Cardiac septum (tissue), 1 donor: ENCODE measurements at places on chromosomes 5 and 9. TPM values are rescaled to one million over a fixed set of nuclear protein-coding genes. Genes with fewer than 3 reads are reported as not detected.

GRCh38 chr9:85647571-85647970 is 94.2 kb downstream of the AGTPBP1 start:
- DNase-seq: no peak

DNA sequence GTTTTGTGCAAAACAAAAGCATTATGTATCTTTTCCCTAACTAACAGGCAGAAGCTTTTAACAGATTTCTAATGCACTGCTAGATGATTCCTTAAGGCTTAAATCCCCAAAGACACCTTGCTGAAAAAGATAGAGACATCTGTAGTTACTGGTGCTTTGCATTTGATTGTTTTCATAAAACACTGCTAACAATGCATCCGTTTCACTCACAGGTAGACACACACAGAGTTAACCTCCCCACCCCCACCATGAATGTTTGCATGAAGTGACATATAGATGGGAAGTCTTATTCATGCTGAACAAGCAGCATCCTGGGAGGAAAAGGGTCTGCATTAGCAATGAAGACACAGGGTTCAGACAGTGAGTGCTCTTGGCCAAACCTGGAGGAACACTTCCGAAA is 100.9 kb downstream of the ASTN2 start:
- DNase-seq: no peak

DNA sequence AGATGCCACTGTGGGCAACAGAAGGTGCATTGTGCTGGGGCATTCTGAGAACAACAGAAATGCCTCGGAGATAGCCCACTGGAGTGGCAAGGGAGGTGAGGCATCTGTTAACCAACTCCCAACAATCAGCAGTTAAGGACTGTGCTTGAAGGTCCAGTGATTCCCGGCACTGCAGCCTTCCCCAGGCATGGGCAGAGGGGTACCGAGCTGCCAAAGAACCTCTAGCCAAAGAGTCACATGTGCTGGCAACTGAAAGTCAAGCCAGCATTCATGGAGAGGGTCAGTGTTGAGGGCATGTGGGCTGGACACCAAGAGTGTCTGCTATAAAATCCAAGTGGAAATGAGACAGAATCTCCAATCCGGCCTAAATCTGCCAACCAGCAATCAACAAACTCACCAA is 149.6 kb downstream of the ASTN2 start:
- DNase-seq: no peak

The INSL4 gene
- not detected for total RNA-seq

GRCh38 chr5:127997201-127997704 is 86.3 kb upstream of the SLC12A2 start:
- no peak for DNase-seq

- peak; percentile 97 for DNase-seq
Observed at GRCh38 chr9:34637356-34638137, at the start of gene SIGMAR1. TSS of gene SIGMAR1 (minus strand) at chr9:34637787. CDS start at chr9:34637697, 90 bp downstream.

DNA sequence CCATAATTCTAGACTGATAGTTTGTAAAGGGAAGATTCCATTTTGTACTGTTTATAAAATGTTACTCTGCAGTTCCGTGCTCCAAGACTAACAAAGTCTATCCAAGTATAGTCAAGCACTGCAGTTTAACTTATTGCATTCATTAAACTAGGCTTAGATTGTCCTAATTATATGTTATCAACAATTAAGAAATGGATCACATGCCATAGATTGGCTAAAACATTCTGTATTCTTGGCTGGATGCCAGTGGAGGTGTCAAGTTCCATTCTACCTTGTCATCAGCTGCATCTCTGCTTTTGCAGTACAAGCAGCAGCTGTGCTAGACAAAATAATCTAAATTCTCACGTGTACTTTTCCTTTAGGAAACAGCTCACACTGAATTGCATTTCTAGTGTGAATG is 69.4 kb upstream of the MEF2C start:
- no peak for DNase-seq

- no peak for DNase-seq
Observed at GRCh38 chr9:30697958-30698357, 1686.5 kb upstream of the ACO1 start.

DNA sequence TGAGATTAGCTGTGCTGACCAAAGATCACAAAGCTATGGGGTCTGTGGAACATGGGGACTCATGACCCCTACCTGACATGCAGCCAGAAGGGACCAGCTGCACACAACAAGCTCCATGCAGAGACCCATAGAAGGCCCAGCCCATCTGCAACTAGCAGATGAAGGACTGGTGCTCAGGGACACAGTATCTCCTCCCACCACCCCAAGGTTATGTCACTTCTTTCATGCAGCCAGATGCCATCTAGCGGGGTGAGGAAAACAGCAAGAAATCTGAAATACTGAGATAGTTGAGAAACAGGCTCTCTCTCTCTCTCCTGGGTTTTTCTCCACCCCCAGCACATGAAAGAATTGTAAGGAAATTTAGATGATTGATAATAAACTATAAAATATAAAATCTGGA is 161.3 kb upstream of the DAPK1 start:
- DNase-seq: no peak

- DNase-seq: no peak
Observed at GRCh38 chr5:54178207-54178606, 132.2 kb downstream of the ARL15 start.

- DNase-seq: no peak
Observed at GRCh38 chr9:72228282-72228681, 79.0 kb downstream of the GDA start.

The PCDHB11 gene
- 1.9 TPM for total RNA-seq

The GPR150 gene
- total RNA-seq: not detected

DNA sequence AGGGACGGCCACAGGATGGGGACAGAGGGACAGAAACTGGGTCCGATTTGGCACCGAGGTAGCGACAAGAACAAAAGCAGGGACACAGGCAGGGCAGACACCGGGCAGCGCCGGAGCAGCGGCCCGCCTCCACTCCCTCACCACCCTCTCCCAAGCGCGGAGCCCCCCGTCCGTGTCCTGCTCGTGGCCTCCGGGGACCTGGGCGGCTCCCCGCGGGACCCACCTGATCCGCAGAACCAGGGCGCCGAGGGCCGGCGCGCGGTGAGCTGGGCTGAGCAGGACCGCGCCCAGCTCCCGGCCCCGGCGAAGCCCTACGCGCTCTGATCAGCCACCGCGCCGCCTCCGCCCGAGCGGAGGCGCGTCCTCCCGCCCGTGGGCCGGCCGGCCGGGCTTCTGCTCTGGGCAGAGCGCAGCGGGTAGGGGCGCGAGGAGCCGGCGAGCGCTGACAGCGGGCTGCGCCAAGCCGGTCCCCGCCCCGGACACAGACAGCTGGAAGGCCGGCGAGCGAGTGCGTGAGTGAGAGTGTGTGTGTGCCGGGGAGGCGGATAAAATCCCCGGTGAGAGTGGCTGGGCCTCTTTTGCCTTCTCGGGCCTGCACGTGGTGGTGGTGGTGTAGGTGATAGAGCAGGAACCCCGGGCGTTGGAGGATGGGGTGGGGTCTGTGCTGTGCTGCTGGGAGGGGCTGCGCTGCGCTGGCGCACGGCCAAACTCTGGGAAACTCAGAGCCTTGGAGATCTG is at the start of gene GGTA1:
GGTA1 (minus strand) TSS at position 418 of the 738 bp plus-strand sequence. CDS start 31,922 bp downstream, outside the sequence.
- peak; percentile 84 for DNase-seq

The ZNF474 gene
- total RNA-seq: not detected

The ADAMTSL2 gene
- total RNA-seq: 9.6 TPM

The ZNF483 gene
- 7.4 TPM for total RNA-seq

The HINT2 gene
- total RNA-seq: 57.6 TPM

The DDX4 gene
- total RNA-seq: not detected

DNA sequence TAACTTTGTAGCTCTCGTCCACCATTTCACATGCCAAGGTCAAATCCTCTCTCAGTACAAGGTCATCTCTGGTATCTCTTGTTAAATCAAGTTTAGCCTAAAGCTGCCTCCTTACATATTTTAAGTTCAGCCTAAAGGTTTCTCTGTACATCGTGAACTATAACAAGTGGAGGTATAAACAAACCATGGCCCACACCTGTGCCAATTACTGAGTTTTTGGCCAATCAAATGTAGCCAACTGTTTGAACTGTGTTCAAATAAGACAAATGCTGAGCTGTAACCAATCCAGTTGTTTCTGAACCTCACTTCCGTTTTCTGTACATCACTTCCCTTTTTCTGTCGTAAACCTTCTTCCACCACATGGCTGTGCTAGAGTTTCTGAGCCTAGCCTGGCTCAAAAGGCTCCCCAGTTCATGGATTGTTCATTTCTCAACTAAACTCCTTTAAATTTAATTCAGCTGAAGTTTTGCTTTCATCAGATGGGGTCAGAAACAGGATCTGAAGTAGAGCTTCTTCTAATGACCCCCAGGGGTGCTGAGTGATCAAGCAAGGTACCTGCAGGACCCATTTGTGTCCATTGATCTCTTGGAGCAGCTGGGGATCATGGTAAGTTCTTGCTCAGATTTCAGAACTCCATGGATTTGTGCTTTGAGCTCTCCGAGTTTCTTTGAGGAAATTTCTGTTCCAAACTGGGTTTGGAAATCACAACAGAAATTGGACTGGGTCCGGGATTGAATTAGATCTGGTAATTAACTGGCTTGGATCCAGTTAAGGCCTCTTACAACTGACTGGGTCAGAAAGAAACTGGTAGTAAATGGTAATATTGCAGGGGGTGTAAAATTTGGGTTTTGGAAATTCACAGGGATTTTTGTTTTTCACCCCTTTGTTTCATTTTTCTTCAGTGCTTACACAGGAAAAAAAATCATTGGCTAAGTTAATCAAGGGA is 11.0 kb upstream of the NANS start:
- DNase-seq: no peak

The LCN12 gene
- 20.7 TPM for total RNA-seq

- no peak for DNase-seq
Observed at GRCh38 chr5:176625512-176625911, 4.8 kb downstream of the SNCB start.

DNA sequence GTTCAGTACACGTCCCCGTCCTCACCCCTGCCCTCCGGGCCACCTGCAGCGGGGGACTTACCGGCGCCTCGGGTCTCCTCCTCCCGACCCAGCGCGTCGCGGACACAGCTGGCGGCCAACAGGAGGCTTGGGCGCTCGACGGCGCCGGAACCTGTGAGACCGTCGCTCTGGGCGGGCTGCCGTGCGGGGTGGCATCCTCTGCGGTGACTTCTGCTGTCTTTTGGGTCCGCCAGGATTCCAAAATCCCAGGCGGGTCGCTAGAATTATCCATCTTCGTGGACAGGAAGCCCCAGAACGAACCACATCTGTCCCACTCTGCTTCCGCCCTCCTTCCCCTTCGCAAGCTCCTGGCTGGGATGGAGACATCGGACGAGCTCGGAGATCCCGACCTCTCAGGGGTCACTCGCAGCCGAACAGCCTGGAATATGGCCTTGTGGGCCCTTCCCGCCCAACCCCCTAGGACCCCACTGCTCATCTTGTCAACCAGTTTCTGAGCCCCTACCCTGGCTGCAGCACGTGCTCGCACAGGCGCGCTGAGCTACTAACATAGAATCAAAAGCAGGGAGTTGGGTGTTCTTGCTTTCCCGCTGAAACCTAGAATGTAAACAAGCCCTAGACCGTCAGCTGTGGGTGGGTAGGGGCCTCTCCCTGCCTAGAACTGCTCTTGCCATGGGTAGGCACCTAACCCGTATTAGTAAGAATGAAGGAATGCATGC is 947 bp upstream of the MARCHF3 start:
- no peak for DNase-seq

The PPP2R2B gene
- 7.9 TPM for total RNA-seq

The DOLPP1 gene
- total RNA-seq: 4.8 TPM
